ENCODE measurements at places on chromosomes 3 and 15.

DNA sequence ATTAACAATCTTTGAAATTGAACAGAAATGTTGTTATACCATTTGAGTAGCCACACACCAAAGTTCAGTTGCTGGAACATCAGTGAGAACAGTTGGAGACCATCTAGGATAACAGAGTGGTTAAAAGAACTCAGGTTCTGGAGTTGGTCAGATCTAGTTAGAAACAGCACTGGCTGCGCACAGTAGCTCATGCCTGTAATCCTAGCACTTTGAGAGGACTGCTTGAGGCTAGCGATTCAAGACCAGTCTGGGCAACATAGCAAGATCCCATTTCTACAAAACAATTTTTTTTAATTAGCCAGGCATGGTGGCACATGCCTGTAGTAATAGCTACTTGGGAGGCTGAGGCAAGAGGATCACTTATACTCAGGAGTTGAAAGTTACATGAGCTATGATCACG is 7.6 kb upstream of the PKM start:
- DNase-seq, result no peak

GRCh38 chr3:43194069-43194468 is 88.2 kb upstream of the POMGNT2 start:
- no peak for DNase-seq

- no peak for DNase-seq
Measured at GRCh38 chr3:14957925-14958324, 10.5 kb downstream of the NR2C2 start.

- DNase-seq, result no peak
Measured at GRCh38 chr3:15743587-15744009, 54.2 kb downstream of the ANKRD28 start.

- no peak for DNase-seq
Measured at GRCh38 chr3:186277268-186277909, 84.6 kb downstream of the DGKG start.

GRCh38 chr15:78509726-78510312 is 2.4 kb downstream of the HYKK start:
- DNase-seq, result no peak

GRCh38 chr3:111735243-111735758 is 123.8 kb upstream of the PHLDB2 start:
- no peak for DNase-seq

- DNase-seq, result no peak
Measured at GRCh38 chr3:72319194-72320094, 528.8 kb downstream of the SHQ1 start.

GRCh38 chr3:148146947-148147826 is 550.5 kb upstream of the AGTR1 start:
- no peak for DNase-seq

- no peak for DNase-seq
Measured at GRCh38 chr3:36648241-36649034, 115.9 kb downstream of the DCLK3 start.

DNA sequence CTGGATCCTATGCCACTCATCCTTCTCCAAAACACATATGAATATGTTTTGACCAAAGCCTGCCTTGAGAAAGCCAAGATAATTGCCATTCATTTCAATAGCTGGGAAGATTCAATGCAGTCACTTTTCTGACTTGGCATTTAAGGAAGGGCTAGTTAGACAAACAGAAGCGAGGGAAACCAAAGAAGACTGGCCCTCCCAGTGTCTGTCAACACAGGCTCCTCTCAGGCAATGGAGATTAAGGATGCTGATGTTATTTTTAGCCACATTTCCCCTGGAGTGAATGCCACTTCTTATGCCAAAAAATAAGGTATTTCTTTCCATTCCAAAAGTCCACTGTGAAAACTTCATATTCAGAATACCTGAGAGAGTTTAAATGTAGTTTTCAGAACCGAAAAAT is 101.7 kb downstream of the P3H2 start:
- no peak for DNase-seq

GRCh38 chr3:131692356-131692755 is 189.6 kb upstream of the MRPL3 start:
- DNase-seq, result no peak

- no peak for DNase-seq
Measured at GRCh38 chr15:81294516-81294880, 29.4 kb downstream of the STARD5 start.

- no peak for DNase-seq
Measured at GRCh38 chr3:71618538-71618937, 35.0 kb upstream of the FOXP1 start.

DNA sequence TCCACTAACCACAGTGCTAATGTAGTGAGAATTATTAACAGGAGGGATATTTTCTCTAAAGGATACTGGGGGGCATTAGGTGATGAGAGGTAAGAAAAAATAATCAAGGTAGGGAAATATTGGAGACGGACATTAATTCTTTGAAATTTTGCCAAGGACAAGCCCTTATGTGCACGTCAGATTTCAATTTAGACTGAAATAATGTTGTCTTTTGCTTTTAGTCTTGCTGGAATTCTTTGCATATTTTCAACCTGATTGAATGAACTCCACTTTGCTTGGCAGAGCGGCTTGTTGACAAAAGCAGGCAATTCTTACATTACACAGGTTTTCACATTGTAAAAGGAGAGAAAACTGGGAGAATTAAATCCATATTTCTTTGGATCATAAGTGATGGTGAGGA is 25.0 kb upstream of the C3orf52 start:
- no peak for DNase-seq

- no peak for DNase-seq
Measured at GRCh38 chr15:44186705-44187104, 8.4 kb downstream of the FRMD5 start.

GRCh38 chr3:4396542-4396941 is 70.5 kb downstream of the SUMF1 start:
- no peak for DNase-seq

GRCh38 chr3:111700054-111700453 is 104.9 kb upstream of the ZBED2 start:
- DNase-seq, result no peak

DNA sequence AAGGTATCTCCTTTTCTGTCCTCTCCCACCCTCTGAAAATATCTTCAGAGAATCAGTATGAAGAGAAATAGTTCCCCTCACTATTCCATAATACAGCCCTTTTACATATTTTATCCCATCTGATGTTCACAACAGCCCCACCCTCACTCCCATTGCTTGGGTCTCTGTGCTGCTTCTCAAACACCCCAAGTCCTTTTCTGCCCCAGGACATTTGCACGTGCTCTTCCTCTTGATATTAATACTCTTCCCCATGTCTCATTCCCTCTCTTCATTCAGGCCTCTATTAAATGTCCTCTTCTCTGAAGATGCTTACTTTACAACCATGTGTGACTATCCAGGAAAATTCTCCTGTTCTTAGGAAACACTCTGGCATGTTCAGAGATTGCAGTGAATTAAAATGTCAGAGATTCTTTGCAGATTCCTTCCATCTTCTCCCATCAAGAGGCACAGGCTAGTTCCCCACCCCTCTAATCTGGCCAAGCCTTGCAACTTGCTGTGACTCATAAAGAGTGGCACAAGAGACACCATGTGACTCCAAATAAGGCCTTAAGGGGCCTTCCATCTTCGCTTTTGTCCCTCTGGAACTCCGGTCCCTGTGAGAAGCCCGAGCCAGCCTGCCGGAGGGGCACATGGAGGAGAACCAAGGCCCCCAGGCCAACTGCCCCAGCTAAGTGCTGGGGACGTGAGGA is 128.5 kb downstream of the CHSY1 start:
- DNase-seq, result no peak

DNA sequence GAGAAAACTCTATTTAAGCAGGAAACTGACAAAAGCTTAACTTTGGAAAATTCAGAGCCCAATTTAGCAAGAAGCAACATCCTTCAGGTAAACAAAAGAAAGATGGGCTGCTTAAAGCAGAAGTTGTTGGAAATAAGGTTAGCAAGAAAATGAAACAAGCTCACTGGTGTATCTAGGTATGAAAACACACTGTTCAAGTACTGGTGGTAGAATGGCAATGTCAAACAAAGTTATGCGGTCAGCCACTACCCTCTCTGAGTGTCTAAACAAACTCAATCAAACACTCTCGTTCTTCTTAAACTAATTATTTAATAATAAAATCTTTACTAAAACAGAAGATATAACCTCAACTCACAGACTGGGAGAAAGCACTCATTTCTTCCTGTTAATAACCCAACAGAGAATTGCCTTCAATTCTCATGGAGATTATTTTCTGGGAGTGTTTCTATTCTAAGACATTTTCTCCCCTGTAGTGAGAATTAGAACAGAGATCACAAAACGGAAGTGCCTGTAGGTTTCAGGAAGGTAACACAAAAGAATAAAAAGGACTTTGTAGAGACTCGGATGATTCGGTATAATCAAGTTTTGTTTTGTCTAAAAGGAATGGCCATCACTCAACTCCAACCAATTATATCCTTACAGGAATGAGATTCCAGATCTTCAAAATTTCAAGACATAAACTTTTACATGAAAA is 28.9 kb downstream of the PRICKLE2 start:
- no peak for DNase-seq

DNA sequence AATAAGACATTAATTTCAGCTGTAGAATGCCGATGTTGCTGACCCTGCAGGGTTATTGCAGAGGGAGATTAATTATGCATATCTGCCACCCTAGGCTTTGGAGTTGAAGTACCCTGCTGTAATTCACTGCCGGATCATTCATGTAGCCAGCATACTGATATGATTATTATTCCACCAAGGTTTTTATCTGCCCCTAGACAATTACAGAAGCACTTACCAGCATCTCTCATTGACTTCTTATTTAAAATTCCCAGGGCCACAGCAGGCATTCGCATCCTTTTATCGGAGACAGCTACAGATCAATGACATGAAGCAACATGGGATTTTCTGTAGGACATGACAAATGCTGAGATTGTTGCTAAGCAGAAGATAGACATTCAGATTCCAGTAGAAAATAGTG is 31.3 kb downstream of the IL1RAP start:
- DNase-seq, result no peak

DNA sequence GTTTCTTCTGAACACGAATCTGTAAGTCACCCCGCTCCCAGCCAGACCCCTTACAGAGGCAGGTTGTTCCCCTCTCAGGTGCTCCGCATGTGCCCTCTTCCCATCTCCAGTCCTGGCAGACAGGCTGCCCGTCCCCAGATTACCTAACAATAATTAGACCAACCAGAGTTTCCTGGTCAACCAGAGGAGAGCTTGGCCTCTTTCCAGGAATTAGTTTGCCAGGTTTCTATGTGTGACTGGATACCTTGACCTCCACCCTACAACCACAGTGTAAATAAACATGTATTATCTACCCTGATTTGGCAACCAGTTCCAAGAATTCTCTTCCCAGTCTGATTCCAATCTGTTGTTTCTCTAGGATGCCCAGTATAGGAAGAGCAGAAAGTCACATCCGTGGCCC is 178.0 kb upstream of the UMPS start:
- no peak for DNase-seq

- DNase-seq, result no peak
Measured at GRCh38 chr15:79608066-79608864, 176.1 kb downstream of the MINAR1 start.

DNA sequence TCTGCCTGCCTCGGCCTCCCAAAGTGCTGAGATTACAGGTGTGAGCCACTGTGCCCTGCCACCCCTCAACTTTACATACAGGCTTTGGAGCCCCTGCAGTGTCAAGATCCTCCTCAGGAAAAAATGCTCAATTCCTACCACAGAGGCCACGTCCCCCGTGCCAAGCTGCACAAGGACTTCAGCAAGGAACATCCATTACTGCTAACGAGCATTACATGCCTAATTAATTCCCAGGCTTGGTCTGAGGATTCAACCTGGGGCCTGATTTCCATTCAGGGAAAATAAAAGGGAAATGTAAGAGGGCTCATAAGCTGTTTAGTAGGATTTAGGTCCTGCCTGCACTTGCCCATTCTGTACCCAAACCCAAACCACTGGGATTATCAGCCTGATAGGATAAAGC is 161.4 kb downstream of the RAB11A start:
- no peak for DNase-seq

DNA sequence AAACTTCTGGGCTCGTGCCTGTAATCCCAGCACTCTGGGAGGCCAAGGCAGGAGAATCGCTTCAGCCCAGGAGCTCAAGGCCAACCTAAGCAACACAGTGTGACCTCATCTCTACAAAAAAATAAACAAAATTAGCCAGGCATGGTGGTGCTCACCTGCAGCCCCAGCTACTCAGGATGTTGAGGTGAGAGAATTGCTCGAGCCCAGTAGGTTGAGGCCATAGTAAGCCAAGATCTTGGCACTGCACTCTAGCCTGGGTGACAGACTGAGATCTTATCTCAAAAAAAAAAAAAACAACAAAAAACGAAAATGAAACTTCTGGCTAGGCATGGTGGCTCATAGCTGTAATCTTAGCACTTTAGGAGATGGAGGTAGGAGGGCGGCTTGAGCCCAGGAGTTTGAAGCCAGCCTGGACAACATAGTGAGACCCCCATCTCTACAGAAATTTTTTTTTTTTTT is 53.7 kb downstream of the PIK3CB start:
- no peak for DNase-seq

DNA sequence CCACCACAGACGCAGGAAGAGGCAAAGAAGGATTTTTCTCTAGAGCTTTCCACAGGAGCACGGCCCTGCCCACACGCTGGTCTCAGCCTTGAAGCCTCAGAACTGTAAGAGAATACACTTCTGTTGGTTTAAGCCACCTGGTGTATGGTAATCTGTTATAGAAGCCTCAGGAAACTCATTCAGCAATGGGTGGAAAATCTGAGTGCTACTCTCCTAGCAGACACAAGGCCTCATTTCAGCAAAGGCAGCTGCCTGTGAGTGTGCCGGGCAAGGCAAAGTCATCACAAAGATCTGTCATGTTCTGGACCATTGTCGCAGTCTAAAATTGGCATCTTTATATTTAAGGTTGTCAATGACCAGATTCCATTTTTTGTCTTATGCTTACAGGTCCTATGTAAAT is 31.0 kb downstream of the ATP10A start:
- DNase-seq, result no peak

DNA sequence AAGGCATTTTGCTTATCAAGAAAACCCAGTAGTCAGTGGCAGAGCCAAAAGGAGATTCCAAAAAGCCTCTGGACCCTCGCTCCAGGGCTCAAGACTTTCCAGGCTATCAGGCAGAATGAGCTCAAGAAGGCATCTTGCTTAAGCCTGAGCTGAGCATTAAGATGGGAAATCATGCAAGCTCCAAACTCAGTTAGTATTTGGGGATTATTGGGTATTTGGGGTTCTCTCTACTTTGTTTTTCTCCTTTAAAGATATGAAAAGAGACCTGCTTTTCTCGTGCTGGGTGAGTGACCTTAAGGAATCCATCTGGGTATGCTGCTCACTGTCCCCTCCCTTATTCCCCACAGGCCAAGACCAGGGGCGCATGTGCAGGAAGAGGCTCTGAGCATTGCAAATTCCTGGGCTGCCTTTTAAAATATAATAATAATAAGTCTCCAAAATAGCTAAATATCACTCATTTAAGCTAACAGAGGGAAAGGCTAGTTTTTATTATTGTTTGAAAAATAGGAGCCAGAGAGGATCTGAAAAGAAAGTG is 75.4 kb upstream of the HACD2 start:
- no peak for DNase-seq

- DNase-seq, result no peak
Measured at GRCh38 chr3:33982269-33982798, 183.9 kb downstream of the PDCD6IP start.

DNA sequence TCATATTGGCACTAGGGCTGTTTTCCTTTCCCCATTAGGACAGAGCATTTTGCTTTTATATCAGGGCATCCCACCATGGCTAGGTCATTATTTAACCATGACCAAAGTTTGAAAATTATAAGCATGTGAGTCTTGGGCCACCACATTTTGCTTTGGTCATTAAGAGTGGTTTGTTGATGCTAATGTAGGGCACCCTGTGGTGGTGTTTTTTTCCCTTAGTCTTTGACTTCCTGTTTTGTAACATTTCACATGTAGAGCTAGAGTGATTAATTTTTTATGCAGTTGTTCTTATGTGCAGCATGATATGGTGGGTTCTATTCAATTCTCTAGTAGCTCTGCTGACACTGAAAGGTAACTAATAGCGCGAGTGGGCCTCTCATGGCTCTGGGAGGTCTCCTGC is 249.6 kb upstream of the ROBO1 start:
- no peak for DNase-seq

Measured in posterior cingulate gyrus (tissue), 11 donors.